Activated naive CD4-positive, alpha-beta T cell treated with Interleukin-2 at 50 U/mL for 16 hours (primary cell): ENCODE measurements at places on chromosomes 1 and 21.

- DNase-seq: no peak
These were observed 33.9 kb upstream of the GPR25 start for GRCh38 chr1:200838676-200839445.

DNA sequence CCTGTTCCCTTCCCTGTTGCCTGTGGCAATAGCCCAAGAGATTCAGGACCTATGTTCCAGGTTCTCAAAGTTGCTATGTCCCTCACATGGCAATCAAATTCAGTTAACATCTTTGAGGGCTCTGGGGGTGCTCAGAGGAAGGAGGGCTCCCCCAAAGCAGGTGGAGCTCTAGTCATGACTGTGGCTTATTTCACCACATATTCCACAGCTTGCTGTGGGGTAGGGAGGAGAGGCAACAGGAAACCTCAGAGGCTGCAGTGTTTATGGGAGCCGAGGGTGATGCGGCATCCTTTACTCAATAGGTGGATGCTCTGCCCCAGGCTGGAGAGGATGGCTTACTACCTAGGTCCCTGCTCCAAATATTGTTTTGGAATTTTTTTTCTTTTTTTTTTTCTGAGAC, 1.2 kb upstream of the MKNK1 start:
- DNase-seq: peak; percentile 18

- peak; percentile 59 for DNase-seq
These were observed 2.7 kb upstream of the PRXL2B start for GRCh38 chr1:2583871-2584351.

- DNase-seq: no peak
These were observed 4.1 kb upstream of the GRIK3 start for GRCh38 chr1:37038227-37039093.

GRCh38 chr1:55813618-55814017, 598.5 kb upstream of the USP24 start:
- no peak for DNase-seq

DNA sequence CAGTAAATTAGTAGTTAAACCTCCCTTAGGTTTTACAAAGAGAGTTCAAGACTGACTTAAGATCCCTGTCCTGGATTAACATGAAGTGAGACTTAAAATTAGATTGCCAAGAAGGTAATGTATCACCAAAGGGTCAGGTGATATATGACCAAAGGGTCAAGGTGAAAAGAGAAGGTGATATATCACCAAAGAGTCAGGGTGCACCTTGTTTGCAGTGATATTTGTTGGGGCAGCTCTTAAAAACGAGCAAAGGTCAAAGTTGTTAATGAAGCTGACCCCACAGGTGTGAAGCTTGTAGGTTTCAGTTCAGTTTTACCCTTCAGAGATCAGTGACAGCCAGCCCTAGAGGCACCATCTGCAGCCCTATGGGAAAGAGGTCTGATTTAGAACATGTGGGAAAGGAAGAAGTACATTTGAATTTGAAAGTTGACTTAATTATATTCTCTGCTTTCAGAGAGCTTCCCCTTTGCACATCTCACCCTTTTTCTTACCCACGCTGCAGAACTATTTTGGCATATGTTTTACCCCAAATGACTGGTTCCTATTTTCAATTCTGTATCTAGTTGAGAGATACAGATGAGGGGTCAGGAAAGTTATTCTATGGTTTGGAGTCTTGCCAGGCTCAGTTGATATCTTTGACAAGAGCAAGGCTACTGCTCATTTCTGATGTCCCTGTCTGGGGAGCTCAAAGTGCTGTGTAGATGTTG, 170.8 kb downstream of the S1PR1 start:
- DNase-seq: no peak

- no peak for DNase-seq
These were observed 19.4 kb upstream of the SRSF4 start for GRCh38 chr1:29200906-29201594.

DNA sequence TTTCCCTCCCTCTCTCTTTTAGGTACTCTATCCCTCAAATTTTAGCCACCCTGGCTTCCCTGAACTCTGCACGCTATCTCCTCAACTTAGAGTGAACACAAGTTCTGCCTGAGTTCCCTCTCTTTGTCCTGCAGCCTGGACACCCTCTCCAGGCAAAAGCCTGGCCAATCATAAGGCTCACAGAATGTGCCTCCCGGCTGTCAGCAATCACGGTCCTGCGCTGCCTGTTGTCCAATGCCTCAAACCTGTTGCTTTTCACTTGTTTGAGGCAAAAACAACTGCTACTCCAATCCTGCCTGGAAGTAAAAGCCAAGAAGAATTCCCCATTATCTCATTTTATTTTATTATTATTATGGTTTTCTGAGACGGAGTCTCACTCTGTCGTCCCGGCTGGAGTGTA, 66.1 kb downstream of the LGR6 start:
- DNase-seq: no peak

DNA sequence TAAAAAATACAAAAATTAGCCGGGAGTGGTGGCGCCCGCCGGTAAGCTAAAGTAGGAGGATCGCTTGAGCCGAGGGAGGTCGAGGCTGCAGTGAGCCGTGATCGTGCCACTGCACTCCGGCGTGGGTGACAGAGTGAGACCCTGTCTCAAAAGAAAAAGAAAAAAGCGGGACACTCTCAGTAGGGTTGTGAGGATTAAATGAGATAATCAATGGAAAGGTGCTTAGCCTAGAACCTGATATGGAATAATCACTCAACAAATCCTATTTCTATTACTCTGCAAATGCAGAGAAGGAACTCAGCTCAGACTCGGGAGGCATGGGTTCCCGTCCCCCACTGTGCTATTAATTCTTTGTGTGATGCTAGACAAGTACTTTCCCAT, 529 bp upstream of the LUZP1 start:
- no peak for DNase-seq

DNA sequence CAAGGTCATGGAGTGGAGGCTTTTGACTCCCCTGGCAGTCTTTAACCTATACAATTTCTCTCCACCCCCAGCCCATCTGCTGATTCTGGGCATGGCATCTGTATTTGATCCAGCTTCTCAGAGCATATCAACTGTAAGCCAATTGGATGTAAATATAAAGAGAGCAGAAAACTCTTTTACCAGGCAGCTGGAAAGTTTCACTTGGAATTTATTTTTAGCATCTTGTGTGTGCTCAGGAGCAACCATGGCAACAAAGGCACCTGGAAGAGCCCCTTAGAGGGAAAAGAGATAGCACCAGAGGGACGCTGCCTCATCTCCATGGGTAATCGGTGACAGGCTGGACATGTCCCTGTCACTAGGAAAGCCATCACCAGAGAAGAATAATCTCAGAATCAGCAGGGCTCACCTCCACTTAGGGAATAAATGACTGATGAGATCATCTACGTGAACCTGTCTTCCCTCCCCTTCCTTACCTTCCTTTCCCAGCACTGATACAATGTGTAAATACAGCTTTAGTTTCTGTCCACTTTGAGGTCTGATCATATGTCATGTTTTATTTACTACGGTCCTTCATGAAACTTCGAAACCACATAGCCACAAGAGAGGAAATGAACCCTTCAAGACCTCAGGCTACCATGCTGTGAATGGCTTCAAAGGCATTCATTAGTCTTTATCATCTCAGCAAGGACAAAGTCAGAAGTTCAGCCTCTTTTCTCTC, 25.3 kb upstream of the SIPA1L2 start:
- no peak for DNase-seq

DNA sequence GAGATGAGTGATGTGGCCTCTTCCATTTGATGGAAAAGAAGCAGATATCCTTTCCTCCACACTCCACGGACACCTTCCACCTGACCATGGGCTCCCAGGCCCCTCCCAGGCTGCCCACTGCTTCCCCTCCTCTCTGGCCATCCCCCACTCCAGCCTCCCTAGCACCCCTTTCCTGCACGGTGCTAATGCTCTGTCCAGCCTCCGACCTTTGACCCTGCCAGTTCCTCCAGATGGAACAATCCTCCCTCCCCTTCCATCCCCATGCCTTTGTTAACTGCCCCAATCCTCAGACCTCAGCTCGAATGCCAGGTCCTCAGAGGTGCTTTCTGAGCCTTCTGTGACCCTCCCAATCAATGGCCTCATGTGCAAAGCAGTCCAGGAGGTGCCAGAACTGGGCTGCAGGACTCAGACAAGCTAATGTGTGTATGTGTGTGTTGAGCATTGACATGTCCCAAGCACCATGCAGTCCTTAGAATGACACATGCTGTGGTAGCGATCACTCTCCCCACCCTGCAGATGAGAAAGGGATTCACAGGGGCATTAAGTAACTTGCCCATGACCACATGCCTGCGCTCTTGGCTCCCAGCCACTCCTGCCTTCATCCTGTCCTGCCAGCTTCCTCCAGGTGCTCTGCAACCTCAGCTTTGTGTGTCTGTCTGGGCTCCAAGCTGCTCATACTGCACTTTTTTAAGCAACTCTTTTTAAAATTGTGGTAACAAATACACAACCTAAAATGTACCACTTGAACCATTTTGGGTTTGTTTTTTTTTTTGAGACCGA, 63.5 kb upstream of the EDN2 start:
- DNase-seq: peak; percentile 2

GRCh38 chr1:227934476-227935313, 13.0 kb downstream of the WNT9A start:
- peak; percentile 73 for DNase-seq

DNA sequence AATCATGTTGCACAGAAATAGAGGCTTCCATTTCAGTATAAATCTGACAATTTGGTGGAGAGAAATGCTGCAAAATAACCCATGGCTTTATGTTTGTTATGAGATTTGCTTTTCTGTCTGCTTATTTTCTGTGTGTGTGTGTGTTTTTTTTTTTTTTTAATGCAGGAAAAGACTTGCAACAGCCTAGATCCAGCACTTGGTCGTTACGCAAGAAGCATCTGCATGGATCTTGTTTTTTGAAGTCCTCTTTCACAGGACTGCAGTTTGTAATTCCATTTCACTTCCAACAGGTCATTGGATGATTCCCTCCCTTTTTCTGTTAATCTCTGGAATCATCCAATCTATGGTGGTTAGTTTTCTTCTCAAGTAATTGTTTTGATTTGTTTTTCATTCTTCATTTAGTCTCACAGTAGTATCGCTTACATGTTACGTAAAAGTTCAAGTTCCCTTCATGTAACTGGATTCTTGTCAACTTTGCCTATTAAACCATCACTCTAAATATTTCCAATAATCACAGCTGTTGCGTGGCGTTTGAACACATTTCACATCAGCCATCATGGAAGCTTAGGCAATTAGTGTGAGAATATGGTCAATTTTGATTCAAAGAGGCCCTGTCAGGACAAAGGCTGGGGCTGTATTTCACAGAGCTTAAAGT, 312.9 kb downstream of the NFIA start:
- DNase-seq: no peak

DNA sequence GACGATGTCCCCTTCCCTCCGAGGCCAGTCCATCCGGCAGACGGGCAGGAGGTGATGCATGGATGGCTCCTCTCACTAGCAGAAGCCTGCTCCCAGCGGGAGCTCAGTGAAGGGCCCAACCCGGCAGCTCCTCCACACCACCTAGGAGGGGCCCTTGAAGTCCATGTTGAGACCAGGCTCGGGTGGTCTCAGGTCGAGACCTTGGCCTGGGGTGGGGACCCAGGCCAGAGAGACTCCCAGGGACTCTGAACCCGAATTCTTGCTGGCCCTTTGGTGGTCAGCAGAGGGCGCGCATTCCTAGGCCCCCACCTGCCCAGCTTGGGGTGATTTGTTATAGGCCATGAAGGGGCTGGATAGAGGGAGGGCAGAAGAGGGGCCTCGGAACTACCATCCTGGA, 642 bp upstream of the NT5C1A start:
- peak; percentile 27 for DNase-seq

GRCh38 chr1:34885405-34886247, 26.1 kb upstream of the SMIM12 start:
- peak; percentile 68 for DNase-seq

DNA sequence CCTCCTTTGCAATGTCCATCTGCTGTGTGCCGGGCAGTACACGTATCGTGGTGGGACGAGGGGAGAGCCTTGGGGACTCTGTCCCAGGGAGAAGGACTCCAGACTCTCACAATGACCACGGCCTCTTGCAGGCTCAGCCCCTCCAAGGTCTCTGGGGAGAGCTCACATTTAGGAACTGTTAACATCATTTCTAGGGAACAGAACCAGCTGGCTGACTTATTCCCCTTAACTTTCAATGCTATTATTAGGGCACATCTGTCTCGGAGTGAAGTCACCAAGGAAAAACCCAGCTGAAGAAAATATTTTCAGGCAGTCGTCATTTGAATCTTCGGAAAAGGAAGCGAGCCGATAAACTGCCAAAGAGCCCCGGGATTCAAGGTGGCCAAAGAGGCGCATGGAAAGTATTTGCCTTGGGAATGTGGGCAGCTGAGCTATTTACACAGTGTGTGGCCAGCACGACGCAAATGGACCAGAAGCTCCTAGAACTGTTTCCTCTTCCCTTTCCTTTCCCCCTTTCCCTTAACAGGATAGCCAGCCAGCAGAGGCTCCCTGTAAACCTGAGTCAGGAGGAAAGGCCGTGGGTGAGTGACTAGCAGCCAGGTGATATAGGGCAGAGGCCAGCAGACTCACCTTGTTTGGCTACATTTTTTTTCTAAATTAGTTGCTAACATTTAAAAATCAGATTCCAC, 74.5 kb downstream of the ITPKB start:
- DNase-seq: no peak

DNA sequence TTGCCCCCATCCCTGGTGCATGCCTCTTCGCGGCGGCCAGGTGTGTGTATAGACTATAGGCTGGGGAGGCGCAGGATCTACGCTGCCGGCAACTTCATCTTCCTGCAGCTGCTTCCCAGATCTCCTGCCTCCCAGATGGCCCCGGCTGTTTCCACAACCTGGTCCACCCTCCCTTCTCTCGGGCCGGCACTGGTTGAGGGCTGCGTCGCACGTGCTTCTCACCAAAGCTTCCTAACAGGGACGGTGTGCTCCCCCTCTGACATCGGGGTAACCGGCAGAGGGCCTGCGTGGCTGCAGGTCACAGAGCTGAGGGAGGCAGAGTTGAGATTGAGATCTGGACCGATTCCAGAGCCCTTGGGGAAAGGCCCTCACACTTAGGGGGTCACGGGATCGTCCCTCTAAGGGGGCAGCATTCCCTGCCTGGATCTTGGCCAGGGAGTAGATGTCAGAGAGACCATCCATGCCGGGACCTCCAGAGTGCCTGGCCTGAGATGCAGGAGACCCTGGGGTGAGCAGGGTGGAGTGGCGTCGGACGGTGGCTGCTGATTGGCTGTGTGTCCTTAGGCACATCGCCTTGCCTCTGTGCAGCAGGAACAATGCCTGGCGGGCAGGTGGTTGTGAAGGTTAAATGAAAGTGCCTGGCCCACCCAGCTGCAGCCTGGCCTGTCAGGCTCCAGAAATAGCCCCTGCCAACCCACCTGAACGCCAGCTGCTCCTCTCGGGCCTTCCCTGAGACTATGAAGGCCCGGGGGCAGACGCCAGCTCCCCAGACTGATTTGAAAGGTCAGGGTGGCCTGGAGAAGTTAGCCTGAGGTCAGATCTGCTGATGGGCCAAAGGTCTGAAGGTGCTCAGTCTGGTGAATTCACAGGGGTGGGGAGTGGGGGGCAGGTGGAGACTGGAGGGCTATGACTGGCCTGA, 6.1 kb upstream of the MASP2 start:
- DNase-seq: no peak

DNA sequence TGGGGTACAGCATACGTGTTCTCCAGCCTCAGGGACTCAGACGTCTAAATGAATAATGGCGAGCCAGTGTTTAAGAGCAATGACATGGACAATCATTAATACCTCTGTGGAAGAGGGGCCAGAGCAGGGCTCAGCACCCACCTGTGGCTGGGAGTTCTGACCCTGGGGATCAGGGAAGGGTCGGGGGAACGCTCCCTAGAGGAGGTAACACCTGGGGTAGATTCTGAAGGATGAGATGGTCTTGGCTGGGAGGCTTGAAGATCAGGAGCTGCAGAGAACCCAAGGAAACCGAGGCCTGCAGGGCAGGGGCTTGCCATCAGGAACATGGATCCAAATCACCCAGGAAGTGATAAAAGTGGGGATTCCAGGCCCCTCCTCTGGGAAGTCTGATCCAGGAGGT, 138.2 kb upstream of the RUNX3 start:
- DNase-seq: no peak

GRCh38 chr21:30962013-30962412, 76.3 kb downstream of the KRTAP19-8 start:
- DNase-seq: no peak
